AML-193 (cell line): ENCODE measurements at places on chromosomes 1 and 21.

GRCh38 chr1:101154547-101154946, 82.3 kb upstream of the S1PR1 start:
- DNase-seq, result no peak

GRCh38 chr1:112614460-112615065, 4.4 kb downstream of the ST7L start:
- DNase-seq, result peak; percentile 64

DNA sequence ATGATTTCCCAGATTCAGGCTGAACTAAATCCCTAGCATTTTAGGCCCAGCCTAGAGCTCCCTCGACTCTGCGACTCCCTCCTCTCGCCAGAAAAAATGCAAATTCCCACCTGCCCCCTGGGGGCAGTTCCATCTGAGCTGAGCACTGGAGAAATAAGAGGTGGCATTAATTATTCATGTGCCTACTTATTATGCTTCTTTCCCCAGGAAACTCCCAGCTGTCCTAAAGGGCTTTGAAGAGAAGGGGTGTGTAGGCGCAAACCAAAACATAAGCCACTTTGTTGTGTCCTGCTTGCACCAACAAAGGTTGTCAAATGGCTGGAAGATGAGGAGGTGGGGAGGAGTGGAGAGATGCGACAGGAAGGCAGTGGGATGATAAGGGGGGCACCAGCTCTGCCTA, 41.4 kb upstream of the GOLT1A start:
- no peak for DNase-seq

DNA sequence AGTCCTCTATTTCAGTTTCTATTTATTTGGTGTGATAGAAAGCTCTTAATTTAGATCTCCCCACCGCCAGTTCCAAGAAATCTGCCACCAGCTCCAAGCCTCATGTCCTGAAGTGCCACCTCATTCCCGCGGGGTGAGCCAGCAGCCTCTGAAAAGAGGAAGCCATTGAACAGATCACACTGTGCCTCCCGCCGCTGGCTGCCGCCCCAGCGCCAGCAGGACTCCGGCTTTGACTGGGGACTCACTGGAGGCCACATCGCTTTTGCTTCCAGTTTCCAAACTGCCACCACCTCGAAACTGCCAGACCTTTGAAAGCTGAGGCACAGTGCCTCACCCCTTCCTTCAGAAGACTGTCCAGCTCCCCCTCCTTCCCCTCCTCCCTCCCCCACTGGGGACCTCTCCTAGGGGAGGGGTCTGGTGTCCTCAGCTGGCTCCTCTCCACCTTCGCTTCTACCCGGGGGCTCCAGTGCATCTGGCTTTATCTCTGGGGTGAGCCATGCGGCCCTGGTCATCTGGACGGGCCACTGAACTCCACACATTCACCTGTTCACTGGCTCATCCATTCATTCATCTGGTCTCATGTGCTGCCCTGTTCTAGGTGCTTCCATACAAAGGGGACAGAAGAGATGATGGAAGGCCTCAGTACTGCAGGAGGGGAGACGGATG, 58.9 kb downstream of the VPS26C start:
- peak; percentile 57 for DNase-seq

DNA sequence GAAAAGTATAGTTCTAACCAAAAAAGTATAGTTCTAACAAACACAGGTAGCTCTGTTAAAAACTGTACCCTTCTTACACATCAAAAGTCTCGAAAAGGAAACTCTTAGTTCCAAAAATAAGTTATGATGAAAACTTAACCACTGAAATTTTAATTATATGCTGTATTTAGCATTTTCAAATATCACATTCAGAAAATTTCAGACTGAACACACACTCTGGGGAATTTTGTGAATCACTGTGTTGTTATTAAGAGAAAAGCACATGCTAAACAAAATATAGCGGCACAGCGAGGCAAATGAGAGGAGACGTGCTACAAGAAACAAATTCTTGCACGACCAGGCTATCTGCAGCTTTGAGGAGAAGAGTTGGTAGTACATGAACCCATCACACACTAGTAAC, 30.4 kb downstream of the VAV3 start:
- DNase-seq, result no peak

DNA sequence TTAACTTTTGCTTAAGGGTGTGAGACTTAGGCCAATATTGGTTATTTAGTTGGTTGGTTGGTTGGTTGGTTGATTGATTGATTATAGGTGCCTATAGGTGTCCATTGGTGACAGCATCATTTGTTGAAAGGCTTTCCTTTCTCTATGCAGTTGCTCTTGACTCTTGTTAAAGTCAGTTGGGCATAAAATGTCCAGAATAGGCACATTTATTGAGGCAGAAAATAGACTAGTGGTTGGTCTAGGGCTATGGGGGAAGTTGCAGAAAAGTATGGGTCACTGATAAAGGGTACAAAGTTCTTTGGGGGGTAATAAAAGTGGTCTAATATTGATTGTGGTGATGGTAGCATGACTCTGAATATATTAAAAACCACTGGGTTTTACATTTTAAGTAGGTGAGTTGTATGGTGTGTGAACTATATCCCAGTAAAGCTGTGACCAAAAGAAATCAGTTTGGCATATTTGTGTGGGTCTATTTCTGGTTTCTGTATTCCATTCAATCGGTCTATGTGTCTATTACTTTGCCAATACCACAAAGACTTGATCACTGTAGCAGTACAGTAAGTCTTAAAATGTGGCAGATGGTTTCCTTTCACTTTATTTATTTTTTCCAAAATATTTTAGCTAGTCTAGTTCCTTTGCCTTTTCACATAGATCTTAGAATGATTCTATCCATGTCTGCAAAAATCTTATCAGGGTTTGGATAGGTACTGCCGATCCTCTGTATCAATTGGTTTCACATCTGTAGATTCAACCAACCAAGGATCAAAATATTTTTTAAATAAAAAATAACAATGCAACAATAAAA, 63.0 kb downstream of the ATP1A1 start:
- no peak for DNase-seq

- DNase-seq, result no peak
These were observed 274.5 kb downstream of the S1PR1 start for GRCh38 chr1:101511202-101511891.

DNA sequence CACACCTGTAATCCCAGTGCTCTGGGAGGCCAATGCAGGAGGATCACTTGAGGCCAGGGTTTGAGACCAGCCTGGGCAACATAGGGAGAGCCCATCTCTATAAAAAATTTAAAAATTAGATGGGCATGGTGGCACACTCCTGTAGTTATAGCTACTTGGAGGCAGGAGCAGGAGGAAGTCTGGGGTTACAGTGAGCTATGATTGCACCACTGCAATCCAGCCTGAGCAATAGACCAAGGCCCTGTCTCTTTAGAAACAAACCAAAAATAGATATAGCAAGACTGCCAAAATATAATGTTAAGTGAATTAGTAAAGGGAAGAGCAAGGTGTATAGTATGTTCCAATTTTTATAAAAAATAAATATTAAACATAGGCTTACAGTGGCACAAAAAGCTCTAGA, 28.8 kb downstream of the PLEKHO1 start:
- peak; percentile 71 for DNase-seq

GRCh38 chr1:118148034-118148433, 37.0 kb downstream of the SPAG17 start:
- DNase-seq, result no peak

DNA sequence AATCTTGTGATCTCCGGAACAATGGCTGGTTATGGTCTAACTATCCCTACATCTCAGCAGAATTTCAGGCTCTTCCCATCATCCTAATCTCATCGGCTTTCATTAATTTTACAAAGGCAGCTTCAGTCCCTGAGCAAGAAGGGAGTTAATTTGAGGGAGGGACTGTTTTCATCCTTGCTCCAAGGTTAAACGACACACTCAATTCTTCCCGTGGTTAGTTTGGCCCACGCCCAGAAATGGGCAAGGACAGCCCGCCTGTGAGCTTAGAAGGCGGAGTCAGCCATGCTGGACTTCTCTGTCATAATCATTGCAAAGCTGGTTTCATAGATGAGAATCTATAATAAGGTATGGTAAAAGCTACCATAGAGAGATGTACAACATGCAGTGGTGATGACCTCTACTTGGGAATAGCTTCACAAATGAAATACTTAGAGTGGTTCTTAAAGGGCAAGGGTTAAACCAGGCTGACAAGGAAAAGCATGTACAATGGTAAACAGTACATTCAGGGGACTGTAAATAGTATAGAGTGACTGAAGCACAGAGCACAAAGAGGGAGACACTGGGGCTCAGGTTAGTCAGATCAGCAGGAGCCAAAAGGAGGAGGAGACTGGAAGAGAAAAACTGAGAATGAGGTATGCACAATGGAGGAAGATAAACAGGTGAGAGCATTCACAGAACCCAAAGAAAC, 108.8 kb downstream of the SMYD3 start:
- DNase-seq, result no peak

DNA sequence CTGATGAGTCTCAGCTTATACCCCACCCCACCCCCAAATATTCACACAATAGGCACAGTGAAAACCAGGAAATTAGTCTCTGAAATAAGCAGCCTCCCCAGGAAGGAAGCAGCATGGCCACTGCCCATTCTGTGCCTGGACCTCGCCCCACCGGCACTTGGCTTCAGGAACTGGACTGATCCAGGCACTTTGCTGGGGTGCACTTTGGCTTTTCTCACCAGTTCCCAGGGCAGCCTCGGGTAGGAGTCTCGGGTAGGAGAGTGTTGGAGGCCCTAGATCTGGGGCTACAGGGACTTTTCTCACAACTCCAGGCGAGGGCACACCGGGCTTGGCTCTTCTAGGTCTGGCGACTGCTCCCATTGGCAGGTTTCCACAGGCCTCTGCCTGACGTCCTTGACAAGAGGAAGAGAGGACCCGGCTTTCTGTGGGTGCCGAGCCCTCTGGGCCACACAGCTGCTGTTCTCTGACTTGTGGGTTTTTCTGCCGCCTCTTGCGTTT, 18.7 kb downstream of the ADARB1 start:
- no peak for DNase-seq

- no peak for DNase-seq
These were observed 15.3 kb downstream of the CD55 start for GRCh38 chr1:207336559-207337467.

GRCh38 chr1:54768093-54768492, 3.8 kb upstream of the PARS2 start:
- no peak for DNase-seq

DNA sequence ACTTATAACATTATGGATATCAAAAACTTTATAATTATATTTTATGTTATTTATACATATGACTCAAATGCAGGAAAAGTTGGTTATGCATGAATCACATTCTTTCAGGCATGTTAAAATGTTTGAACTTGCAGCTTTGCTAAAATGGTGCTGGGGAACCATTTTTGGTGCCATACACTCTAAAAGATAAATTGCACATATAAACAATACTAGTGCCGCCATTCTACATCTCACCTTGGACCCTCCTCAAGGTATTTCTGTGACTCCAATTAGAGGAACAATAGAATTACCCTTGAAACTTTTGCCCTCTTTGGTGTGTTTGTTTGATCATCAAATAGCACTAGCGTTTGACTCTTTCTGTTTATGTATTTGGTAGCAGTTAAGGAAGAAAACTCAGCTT, 997 bp downstream of the PRKACB start:
- peak; percentile 51 for DNase-seq

DNA sequence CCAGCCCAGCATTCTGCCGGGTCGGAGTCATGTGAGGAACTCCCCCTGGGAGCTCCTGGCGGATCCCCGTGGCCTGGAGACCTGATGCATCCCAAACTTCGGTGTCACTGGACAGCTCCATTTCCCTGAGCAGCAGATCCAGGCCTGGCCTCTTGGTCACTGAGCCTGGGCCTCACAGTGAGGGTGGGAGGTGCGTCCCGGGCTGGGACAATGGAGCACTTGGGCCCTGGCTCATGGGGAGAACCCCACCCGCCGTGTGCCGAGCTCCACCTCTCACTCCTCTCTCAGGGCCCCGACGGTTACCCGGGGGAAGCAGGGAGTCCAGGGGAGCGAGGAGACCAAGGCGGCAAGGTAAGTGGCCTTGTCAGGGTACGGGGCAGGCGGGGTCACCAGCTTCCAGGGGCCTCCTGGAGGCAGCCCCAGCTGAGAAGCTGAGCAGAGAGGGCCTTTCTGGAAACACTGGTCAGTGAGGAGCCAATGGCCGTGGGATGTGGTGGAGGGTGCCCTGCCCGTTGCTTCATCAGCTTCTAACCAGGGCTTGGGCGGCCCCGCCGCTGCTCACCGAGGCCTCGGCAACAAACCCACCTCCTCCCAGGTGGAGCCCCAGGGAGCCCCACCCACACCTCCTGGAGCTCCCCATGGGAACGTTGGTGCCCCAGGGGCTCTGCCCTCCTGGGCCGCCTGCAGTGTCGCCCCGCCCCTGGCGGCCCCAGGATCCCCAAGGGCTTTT, 19.8 kb downstream of the COL6A2 start:
- no peak for DNase-seq

DNA sequence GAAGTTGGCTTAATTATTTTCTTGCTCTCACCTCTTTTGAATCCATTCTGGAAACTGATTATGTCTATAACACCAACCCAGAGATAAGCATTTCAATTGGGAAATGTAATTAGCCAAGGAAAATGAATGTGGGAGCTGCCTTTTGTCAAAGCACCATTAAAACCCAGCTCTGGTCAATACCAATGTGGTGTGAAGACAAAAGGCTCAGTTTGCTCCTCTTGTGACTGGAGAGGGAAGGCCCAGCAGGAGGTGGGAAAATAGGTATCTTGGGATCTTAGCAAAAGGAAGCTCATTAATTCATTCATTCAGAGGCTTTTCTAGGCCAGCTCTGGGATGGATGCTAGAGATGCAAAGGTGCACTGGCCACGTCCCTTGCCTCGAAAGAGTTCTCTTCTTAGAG, 75.0 kb upstream of the SELENON start:
- no peak for DNase-seq

GRCh38 chr1:27615346-27616192, 11.6 kb upstream of the AHDC1 start:
- DNase-seq, result no peak

DNA sequence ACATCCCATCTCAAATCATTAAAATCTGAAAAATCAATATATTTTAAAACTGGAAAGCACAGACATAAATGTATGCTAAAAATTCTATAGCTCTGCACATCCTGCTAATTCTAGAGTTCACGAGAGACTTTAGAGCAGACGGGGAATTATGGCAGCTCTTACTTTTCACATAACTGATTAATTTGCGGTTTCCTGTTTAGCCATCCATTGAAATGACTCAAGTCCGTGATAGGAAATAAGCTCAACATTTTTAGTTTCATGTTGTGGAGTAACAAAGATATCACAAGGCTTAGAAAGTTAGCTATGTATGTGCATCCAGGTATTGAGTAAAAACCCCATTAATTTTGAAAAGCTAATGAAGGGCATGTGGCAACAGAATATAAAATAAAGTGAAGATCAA, 123.2 kb downstream of the SMYD2 start:
- peak; percentile 65 for DNase-seq

DNA sequence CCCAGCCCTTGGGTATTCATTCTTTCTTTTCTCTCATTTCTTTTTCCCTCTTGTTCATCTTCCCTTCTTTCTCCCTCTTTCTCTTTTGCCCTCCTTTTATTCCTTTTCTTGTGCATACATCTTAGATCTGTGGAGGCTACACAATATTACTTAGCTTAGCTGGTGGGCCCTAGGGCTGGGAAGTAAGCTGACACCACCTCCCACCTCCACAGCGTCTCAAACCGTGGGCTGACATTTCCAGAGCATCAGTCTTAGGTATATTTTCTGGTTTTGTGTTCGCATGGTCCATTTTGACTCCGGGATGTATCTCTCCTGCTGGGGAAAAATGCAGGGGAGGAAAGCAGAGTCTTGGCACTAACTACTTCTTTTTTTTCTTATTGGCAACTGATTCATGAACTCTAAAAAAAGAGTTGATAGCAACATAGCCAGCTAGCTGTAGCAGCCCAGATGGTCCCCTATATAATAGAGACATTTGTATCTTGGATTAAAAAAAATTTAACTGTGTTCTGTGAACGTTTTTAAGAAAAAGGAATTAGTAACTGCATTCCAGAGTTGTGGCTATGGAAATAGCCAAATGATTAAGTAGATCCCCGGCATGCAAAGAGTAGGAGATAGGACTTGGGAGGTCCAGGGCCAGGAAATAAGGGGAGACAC, 15.5 kb downstream of the CNIH3 start:
- no peak for DNase-seq
